AG09319 (cell line): ENCODE measurements at places on chromosomes 4 and X.

DNA sequence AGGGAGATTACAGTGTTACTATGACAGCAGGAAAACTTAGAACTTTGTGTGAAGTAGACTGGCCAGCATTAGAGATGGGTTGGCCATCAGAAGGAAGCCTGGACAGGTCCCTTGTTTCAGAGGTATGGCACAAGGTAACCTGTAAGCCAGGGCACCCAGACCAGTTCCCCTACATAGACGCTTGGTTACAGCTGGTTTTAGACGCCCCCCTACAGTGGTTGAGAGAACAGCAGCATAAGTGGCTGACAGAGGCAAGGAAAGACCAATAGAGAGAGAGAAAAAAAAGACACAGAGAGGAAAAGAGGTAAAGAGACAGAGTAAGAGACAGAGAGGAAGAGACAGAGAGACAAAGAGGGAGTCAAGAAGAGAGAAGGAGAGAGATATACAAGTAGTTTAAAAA is 144.5 kb downstream of the GC start:
- no peak for DNase-seq

DNA sequence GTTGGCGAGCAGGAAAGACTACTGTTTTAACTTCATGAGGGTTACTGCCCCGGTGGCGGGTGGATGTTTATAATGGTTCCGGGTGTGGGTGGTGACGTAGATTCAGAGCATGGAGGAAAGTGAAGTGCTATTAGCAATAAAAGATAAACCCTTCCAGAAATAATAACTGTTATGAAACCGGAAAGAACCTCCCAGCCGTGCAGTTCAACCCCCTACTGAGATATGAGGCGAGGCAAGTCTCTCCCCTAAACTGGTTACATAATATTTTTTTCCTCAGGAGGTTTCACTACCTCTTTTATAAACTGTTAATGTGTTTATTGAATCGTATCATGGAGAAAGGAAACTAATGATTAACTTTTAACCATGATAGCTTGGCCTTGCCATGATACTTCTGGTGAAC is 33.9 kb upstream of the STIM2 start:
- DNase-seq = no peak

DNA sequence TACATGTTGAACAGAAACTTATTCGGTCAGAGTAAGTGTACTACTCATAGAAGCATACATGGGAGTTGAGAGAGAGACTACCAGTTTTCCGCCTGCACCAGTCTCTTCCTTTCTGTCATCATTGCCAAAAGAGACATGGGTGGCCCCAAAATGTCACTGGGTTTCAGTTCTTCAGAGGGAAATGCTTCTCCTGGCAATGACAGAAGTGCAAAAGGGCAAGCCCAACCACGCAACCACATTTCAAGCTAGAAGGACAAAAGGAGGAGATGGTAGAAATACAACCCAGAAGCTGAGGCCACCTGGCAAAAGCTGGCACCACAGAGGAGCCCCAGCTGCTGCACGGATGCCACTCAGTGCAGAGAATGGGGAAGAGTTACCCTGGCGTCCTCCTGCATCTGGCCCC is 320.1 kb downstream of the BCOR start:
- DNase-seq = no peak

DNA sequence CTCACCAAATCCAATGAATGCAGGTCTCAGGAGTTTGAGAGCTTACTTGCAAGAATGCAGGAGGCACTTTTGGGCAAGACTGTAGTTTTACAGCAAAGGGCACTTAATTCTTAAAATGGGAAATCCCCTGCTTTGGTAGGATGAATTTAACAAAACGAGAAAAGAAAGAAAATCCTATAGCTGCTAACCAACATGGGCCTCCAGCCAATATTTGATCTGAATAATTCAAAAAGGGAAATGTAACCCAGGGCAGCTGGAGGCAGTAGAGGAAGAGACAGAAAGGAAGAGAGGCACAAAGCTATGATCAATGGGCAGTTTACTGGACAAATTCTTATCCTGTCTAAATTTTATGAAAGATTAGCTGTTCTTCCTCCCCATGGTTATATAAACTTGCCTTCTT is 142.3 kb downstream of the SH3KBP1 start:
- no peak for DNase-seq

DNA sequence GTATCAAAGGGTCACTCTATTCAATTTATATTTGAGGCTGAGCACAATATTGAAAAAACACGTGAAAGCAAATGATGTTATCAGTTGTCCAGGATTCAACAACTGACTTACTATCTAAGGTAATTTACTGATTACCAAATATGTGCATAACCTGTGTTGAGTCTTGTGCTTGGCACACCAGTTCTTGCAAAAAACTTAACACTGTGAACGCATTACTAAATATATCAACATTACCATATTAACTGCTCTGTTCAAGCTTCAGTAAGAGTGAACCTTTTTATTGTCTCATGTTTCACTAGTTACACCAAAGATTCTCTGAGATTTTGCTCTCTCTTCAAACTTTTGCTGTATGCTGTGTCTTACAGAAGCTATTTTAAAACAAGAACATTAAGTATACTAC is 38.4 kb downstream of the PPARGC1A start:
- no peak for DNase-seq
